ENCODE measurements at places on chromosomes 11 and 22. TPM values are rescaled to one million over a fixed set of nuclear protein-coding genes. Genes with fewer than 3 reads are reported as not detected.

The PDGFB gene
- polyA plus RNA-seq = 26.9 TPM

The ADAMTS8 gene
- polyA plus RNA-seq = 5.1 TPM

The MIOX gene
- 0.14 TPM for polyA plus RNA-seq

The AHNAK gene
- 256 TPM for polyA plus RNA-seq

The PTPN5 gene
- polyA plus RNA-seq = 0.67 TPM

DNA sequence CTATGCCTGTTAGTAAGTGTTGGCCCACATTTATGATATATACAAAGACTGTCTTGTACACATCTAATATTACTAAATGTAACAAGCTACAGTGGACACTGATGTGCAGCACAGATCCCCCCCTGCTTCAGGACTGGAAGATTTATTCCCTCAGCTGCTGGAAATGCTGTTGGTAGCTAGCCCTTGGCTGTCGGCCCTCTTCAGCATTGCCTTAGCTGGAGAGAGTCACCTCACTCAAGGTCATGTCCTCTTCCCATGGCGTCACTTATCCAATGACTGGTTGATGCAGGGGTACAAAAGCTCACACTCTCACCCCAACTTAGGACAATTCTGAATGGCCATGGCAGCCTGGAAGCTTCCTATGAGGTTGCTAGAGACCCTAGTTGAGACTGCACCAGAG lies 312.7 kb downstream of the SOX6 start:
- DNase-seq = no peak

DNA sequence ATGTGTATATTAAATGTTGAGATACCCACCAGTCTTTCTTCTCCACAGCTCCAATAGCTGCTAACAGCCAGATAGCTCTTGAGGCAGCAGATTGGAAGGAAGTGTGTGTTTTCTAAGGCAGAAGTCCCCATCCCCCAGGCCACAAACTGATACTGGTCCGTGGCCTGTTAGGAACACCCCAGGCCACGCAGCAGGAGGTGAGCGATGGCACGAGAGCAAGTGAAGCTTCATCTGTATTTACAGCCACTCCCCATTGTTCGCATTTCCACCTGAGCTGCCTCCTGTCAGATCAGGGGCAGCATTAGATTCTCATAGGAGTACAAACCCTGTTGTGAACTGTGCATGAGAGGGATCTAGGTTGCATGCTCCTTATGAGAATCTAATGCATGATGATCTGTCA lies 12.7 kb downstream of the CCDC73 start:
- no peak for DNase-seq

DNA sequence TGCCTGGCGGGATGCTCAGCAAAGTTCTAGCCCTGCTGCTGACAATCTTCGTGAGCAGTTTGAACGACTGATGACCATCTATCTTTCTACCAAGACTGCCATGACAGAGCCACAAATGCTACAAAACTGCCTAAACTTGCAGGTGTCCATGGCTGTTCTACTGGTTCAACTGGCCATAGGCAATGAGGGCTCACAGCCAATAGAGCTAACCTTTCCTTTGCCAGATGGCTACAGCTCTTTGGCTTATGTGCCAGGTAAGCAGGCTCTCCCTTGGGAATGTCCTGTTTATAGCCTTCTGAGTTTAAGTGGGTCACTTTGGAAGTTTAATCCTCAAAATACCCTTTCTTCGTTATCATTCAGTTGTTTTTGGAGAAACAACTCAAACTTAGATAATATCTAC lies 20.1 kb downstream of the UBE4A start:
- DNase-seq = no peak

DNA sequence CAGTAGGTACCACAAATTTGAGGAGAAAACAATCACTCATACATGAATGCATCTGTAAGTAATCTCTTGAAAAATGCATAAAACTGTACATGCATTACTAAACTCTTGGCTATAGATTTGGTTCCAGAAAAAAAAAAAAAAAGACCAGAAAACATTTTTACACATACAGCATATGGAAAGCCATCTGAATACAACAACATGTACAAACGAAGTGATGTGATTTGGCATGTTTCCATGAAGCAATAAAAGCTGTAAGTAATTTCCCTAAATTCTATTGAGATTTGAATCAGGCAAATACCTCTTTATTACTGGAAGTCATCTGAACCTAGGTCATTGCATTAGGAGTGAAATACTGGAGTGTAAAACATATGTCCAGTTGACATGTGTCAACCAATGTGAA lies 31.9 kb upstream of the ZC3H12C start:
- no peak for DNase-seq

DNA sequence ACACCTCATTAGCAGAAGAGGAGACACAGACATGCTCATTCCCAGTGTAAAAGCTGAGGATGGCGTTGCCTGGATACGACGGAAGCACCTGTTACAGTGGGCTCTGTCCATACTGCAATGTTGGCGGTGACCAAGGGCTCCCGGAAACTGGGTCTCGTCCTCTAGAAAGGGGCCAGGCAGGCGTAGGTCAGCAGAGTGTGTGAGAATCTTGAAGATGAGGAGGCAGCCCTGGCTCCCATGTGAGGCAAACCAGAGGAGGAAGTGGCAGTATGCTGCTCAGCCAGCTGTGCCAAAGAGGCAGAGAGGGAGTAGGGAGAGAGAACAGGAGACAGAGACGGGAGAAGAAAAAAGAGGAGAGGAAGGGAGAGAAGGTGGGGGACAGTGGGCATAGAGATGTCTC lies 10.3 kb downstream of the LTO1 start:
- DNase-seq = no peak

DNA sequence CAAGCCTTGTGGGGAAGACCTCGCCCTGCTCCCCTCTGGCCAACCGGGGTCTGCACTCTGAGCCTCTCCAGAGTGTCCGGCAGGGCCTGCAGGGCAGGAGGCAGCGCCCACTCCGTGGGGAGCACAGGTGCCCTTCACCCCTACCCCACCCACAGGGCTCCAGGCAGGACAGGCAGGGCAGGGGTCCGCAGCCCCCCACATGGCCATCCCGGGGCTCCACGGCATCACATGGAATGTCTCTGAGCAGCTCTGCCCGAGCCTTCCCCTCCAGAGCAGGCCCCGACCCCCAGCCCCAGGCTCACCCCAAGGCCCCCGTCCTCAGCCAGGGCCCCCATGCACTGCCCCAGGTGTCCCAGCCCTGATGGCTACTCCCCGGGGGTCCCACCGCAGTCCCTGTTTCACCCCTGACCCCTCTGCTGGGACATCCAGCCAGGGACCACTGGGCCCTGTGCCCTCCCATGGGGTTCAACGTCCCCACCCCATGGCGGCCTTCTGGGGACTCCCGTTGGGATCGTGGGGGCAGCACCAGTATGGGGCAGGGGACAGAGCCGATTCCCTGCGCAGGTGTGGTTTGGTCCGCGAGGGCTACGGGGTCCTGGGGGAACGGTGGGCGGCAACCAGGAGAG lies 77.7 kb downstream of the BRD1 start:
- no peak for DNase-seq

Data from left lung (tissue), 14 donors.